Inflammatory macrophage (primary cell): ENCODE measurements at places on chromosomes 11 and 22.

DNA sequence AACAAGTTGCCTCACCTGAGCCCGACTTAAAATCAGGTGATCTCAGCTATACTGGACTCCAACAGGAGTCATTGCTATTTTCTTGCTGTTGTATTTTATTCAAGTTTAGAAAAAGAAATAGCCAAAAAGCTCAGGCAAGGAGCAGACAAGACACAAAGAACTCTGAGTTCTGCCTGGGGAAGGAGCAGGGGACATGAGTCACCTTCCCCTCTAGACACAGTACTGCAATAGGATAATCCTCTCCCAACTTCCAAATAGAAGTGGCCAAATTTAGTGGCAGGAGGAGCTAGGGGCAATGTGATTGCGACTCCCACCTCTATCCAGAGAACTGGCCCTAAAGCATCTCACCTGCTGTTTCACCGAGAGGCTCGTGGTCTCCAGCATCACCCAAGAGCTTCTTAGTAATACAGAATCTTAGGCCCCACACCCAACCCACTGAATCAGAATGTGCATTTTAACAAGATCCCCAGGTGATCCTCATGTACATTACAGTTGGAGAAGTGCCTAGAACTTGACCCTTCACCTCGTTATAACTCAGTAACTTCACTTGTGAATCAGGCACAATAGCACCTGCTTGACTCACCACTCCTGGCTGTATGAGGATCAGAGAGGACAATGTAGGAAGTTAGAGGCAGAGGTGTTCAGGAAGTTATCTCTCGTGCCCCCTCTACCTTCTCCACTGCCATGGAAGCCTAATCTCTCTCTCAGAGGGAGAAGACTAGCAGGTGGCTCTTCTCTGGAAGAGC, 56.8 kb upstream of the FBXO3 start:
- no peak for DNase-seq

- no peak for DNase-seq
Measured at GRCh38 chr11:488992-489391, 18.1 kb downstream of the RNH1 start.

GRCh38 chr11:66548041-66548440, 1.3 kb downstream of the ACTN3 start:
- no peak for DNase-seq

- no peak for DNase-seq
Measured at GRCh38 chr11:23205156-23205871, 345.0 kb upstream of the CCDC179 start.

GRCh38 chr11:64086258-64087123, 50.8 kb downstream of the FLRT1 start:
- DNase-seq: no peak

DNA sequence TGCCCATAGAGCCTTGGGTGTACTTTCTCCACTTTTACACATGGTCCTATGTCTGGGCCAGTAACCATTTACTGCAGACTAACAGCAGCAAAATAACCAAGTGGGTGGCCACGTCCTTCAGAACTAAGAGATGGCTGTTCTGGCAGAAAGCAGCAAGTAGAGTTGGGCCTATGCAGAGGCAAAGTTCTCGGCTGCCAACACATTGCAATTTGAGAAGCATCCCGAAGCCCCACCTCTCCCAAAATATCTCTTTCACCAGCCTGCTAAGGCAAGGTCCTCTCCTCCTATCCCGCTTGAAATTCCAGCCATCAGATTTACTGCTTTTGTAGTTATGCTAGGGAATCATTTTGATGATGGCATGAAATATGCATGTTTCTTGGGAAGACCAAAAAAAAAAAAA, 118.5 kb upstream of the APOA1 start:
- no peak for DNase-seq

DNA sequence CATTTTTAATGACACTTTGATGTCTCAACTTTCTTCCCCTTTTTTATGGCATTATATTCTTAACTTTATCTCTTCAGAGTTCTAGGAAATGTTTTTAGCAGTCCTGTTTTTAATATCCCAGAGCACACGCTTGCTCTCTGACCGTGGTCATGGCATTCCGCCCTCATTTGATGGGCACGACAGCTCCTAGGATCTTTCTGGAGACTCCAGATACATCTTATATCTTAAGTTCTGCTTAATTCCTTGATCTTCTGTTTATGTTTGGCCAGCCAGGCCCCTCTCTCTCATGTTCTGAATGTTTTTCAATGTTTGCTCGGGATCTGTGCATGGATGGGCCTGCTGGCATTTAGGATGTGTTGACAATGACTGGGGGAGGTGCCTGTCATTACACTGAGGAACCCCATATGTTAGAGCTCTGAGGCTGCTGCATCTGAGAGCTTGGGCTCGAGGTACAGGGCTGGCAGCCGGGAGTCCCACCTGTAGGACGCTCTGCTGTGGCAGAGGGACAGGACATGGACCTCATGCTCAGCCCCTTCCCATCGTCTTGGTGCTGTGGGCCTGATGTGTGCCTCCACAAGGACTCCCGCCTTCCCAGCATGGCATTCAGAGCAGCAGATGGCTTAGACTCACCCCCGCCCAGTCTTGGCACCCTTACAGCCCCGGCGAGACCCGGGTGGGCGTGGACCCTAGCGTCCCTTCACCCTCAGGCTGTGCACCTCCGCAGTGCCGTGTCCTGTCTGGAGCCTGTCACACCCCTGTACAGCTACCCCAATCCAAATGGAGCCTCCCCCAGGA, 75.0 kb downstream of the CDKN1C start:
- no peak for DNase-seq

DNA sequence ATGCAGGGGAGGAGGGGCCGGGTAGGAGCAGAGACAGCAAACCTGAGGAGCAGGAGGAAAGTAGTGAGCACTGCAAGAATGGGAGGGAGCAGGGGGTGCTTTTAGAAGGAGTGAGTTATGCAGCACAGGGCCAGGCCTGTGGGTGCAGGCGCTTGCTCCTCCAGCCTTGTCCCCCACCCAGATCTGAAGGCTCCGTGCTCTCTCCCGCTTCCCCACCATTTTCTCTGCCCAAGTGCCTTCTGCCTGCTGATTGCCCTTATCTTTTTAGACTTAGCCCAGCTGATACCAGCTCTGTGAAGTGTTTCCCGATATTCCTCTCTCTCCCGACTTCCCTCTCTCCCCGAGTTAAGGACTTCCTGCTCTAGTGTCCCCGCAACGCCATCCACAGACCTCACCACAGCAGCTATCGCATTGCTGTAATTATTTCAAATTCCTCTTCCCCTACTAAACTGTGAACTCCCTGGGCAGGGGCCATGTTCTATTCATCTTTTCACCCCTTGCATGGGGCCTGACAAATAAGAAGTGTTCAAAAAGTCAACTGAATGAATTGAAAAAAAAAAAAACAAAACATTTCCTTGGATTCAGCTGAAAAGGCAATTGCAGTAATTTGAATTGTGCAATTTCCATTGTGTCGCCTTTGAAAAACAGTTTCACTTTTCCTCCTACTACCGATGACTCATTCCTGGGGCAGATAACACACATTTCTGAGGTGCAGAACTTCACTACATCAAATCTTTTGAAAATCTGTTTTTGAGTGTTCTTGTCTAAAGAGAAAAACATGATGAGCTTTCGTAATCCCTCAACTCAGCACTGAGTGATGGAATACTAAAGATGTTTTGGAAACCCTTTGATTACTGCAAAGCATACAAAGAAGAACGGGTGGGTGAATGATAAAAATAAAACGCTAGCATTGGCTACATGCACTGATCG, 69.7 kb upstream of the BMAL1 start:
- DNase-seq: peak; percentile 83

DNA sequence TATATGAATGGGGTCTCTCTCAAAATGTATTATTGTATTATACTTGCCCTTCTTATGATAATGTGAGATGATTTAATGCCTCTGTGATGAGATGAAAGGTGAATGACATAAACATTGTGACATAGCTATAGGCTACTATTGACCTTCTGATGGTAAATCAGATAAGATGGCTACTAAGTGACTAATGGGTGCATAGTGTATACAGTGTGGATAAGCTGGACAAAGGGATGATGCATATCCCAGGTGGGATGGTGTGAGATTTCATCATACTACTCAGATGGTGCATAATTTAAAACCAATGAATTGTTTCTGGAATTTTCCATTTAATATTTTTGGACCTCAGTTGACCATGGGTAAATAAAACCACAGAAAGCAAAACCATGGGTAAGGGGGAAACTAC, 243.5 kb downstream of the SBF2 start:
- DNase-seq: no peak

DNA sequence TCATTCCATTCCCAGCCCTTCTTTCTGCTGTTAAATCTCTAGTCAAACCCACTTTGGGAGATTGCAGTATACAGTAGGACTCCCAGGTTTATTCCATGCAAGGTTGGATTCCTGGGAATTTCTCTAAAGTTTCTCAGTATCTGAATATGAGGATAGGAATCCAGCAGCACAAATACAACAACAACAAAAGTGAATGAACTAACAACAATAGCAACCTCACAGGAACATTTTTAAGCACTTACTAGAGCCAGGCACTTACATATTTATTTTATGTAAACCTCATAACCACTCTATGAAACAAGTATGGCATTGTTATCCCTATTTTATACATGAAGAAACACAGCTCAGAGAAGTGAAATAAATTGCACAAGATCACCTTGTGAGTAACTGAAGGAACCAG, 1.9 kb downstream of the MMP7 start:
- DNase-seq: no peak

GRCh38 chr11:131409345-131409744, 38.9 kb downstream of the NTM start:
- no peak for DNase-seq

- DNase-seq: no peak
Measured at GRCh38 chr11:104402812-104403521, 239.0 kb upstream of the PDGFD start.

GRCh38 chr11:19940831-19941230, 219.4 kb downstream of the DBX1 start:
- no peak for DNase-seq

- DNase-seq: no peak
Measured at GRCh38 chr11:36097219-36097650, 153.4 kb downstream of the LDLRAD3 start.

DNA sequence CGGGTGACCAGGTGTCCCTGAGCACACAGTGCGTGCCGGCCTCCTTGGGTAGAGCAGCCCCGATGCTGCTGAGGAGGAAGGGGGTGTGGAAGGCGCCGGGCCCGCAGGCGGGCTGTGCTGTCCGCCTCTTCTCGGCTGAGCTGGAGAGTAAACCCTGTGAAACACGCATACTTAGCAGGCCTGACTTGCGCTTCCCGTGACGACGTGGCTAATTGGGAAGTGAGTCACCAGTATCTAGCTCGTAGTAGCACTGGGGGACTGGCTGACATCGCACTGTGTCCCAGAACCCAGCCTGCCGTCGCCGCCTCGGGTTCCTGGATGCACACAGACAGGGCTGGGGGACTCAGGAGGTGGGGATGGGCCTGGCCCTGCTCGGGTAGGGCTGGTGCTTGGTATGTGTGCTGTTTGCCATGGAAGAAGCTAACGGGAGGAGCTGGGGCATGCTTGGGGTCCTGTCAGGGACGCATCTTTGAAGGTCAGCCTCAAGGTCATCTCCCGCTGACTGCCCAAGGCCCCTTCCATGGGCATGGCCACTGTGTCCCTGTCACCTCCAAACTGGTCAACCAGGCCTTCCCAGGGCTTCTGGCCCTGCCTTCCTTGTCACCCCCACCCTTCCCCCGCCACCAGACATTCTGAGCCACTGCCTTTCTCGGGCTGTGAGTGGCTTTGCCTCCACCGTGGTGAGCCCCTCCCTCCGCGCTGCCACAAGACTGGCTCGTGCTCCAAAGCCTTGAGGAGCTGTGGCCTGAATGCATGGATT, 1327.0 kb downstream of the BRD1 start:
- DNase-seq: no peak

DNA sequence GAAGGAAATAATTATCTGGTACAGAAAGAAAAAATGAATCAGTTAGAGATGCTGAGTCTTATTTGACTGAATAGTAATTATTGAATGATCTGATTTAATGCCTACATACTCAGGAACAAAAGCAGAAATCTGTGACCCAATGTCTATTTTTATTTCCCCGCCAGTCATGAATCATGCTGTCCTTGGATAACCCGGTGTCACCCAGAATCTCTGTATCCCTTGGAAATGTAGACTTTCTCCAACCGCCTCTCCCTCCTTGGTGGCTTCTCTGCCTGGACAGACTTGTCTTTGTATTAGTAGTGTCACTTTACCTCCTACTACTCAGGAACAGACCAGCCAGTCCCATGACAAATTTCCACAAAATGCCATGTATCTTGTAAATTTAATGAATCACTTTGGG, 173.3 kb upstream of the PDGFD start:
- DNase-seq: no peak

GRCh38 chr11:73340164-73340563, 32.1 kb downstream of the ARHGEF17 start:
- no peak for DNase-seq

- DNase-seq: no peak
Measured at GRCh38 chr11:18222814-18223421, 13.7 kb downstream of the SAA4 start.

GRCh38 chr11:19281041-19281440, 40.3 kb upstream of the E2F8 start:
- DNase-seq: no peak

DNA sequence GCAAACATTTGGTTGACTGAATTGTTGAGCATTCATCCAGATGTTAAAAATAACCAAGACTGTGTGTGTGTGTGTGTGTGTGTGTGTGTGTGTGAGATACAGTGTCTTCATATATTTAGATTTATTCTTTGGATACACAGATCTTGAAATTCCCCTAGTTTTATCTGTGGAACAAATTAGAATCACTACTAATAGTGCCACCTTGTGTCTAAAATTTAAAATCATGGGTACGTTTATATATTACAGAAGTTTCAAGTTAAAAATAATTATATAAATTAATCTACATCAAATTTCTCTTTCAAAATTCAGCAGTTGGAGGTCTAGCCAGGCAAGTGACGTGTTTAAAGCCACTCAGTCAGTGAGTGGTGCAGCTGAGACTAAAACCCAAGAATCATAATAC, 1566.2 kb upstream of the TENM4 start:
- no peak for DNase-seq

DNA sequence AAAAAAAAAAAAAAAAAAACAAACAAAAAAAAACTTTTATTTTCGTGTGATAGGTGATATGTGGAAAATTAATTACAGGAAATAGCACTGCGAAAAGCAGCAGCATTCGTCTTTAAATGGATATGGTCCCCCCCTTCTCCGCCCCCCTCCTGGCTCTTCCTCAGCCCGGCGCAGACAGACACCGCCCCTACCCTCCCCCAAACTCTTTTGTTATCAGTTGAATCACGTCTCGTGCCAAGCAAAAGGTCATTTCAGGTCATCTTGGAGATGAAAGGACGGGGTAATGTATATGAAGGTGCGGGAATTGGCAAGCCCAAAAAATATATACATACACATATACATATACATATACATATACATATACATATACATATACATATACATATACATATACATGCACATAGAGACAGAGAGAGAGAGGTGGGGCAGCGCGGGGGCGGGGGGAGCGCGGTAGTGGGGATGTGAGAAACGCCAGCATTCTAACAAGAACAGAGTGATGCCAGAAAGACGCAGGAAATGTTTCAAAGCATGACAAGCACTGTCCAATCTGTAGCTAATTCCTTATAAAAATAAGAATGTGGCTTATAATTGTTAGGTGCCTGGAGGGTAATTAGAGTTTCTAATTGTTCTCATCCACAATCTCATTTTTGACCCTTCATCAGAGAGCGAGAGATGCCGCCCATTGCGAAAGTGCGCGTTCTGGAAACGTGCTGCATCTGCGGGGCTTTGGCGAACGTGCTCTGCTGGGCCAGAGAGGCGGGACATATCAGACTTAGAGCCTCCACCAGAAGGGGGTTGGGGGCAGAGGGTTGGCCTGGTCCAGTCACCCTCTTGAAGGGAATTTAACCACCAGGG, 214.5 kb upstream of the UBASH3B start:
- no peak for DNase-seq

- DNase-seq: no peak
Measured at GRCh38 chr11:114166362-114166761, 106.9 kb downstream of the ZBTB16 start.

- no peak for DNase-seq
Measured at GRCh38 chr11:16326679-16327297, 29.6 kb downstream of the SOX6 start.
